ENCODE measurements at places on chromosomes 5 and 9.

GRCh38 chr5:132473019-132473531 is 17.5 kb downstream of the IRF1 start:
- no peak for DNase-seq

GRCh38 chr5:113204525-113205161 is 228.0 kb downstream of the DCP2 start:
- DNase-seq, result no peak

DNA sequence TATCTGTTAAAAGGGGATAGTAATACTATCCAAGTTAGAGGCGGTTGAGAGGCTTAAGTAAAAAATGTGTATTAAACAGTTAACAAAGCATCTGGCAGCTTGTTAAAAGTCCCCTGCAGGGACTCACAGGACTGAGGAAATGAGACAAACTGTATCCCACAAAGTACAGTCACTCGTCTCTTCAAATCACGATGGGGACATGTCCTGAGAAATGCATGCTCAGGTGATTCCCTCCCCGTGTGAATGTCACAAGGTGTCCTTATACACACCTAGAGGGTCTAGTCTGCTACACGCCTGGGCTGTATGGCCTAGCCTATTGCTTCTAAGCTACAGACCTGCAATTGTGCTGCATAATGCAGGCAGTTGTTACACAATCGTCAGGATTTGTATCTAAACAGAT is 237.0 kb downstream of the IRX2 start:
- DNase-seq, result no peak

DNA sequence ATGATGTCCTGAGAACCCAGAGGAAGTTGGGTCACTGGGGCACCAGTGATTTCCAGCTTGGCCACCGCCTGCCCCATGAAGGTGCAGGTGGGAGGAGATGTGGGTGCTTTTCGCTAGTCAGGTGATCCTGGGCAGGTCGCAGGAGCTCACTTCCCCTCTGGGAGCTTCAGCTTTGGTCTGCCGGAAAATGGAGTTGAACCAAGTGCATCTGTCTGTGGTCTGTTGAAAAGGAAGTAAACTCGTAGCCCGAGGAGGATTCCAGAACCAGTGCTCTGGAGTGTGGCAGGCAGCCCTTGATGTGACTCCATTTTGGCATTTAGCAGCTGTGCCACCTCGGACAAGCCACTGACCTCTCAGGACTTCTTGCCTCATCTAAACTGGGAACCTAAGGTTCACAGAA is 81.8 kb upstream of the HRH2 start:
- no peak for DNase-seq

DNA sequence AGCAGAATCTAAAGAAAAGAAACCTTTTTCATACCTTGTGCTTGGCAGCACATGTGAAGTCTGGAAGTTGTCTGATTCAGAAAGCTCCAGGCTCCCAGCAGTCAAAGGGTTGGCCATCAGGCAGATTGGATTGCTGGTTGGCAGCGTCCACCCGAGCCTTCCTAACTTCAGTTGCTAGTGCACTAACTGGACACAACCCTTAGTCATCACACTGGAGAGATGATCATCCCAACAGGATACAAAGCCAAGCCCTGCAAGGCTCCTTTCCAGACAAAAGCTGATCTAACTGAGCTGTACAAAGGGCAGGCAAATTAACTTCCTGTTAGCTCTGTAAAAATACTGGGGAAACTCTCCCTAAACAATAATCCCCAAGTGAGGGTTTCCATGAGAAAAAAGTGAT is 185.6 kb downstream of the SNX18 start:
- DNase-seq, result no peak

DNA sequence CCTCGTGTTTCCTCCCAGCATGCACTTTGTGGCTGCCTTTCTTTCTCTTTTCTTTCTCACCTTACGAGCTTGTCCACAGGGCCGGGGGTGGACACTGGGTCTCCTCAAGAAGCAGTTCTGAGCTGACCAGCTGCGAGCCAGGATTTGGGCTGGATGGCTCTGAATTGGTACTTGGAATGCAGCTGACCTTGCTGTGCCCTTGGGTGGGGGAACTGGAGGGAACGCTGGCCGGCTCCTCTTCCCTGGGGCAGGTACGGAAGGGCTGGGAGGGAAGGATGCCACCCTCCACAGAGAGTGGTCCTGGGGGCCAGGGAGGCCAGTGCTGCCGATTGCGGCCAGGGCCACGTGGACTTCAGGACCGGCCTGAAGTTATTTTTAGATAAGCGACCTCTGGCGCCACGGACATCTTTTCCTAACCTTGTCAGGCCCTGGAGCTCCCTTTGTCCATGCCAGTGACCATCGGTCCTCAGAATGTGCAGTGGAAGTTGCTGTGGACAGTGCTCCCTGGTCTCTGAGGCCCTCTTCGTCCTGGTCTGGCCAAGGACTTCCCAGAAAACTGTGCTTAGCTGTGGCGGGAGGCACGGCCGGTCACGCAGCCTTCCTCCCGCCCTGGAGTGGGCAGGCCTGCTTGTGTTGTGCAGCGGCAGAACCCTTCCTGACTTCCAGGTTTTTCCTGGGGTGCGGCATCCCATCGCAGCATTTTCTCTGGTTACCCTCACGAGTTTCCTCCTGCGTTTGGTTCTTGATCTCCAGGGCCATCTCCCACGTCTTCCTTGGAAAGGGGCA is 13.5 kb upstream of the AHRR start:
- DNase-seq, result no peak

GRCh38 chr9:23764219-23764618 is 61.8 kb downstream of the ELAVL2 start:
- DNase-seq, result no peak

DNA sequence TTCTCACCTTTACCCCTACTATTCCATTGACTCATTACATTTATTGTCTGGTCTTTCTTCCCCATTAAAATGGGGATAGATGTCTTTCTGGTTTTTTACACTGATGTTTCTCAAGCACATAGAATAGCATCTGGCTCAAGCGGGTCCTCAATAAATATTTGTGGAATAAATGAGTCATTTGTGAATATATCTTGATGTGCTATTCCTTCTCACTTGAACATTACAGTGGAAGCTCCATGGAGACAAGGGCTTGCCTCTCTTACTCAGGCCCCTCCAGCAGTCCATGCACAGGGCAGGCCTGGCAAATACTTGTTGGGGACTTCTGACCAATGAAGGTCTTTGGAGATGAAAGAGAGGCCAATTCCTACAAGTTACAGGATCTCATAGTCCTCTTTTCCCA is 151.7 kb upstream of the TAS2R1 start:
- no peak for DNase-seq

DNA sequence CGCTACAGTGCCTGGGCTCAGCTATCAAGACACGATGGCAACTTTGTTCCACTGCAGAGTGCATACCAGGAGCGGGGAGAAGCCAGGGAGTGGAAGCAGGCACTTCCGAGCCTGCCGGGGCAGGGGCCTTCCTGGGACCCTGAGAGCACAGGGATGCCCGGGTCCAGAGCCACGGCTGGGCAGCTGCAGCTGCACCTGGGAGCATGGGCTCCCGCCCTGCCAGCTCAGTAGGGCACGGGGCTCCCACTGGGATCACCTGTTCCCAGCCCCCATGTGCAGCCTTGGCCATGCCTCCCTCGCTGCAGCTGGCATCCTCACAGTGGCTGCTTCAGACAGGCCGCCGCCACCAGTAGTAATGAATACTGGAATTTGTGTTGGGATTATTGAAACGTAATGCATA is 391.5 kb downstream of the KDM4C start:
- no peak for DNase-seq

- DNase-seq, result no peak
These were observed 60.6 kb downstream of the AUH start for GRCh38 chr9:91301161-91301560.

- no peak for DNase-seq
These were observed 209.4 kb upstream of the TLE4 start for GRCh38 chr9:79362100-79363081.

DNA sequence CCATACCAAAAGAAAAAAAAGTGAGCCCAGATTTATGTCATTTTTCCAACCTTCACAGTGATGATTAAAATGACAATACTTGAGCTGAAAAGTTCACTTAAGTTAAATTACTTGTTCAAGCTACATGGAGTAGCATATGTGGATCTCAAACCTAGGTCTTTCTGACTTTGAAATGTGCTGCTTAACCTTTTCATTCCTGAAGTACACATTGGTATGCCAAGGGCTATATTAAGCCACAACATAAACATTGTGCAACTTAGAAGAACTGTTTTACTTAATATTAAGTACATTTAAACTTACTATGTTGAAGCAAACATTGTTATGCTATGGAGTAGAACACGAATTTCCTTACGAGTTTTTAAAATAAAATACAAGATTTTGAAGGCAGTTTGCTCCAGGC is 105.0 kb downstream of the GIN1 start:
- no peak for DNase-seq

DNA sequence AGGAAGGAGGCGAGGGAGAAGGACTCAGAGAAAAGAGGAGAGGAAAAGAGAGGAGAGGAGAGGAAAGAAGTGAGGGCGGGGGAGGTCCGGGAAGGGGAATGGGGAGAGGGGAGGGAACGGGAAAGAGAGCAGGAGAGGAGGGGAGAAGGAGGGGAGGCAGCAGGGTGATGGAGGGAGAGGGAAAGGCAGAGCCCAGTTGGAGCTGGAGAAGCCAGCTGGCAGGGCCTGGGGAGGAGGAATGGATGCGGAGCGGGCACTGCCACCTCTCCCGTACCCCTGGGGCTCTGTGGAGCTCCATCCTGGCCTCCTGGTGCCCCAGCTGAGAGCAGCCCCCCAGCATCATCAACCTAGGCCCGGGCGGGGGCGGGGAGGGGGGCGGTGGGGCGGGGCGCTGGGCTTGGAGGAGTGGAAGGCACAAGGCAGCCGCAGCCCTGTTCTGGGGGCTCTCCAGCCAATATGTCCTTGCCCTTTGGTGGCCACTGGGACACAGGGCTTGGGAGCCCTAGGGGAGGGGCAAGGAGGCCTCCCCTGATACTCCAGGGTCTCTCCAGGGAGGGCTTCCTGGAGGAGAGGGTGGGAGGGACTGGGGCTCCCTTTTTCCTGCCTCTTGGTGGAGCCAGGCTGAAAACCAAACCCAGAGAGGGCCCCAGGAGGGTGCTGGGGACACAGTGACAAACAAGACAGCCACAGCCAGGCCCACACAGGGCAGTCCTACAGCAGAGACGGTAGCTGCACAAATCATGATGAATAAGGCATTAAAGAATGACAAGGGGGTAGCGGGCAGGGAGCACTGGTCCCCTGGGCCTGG is 123.7 kb downstream of the C9orf50 start:
- no peak for DNase-seq

- no peak for DNase-seq
These were observed 17.5 kb downstream of the CDH12 start for GRCh38 chr5:22835686-22836085.

Measured in stimulated activated CD4-positive, alpha-beta T cell treated with anti-CD3 and anti-CD28 coated beads, Interleukin-4, amount 100 ng/mL, for 4 hours (primary cell).